NCI-H774 (cell line): ENCODE measurements at places on chromosomes 1 and 21.

- DNase-seq: no peak
Measured at GRCh38 chr1:94801919-94802546, 18.1 kb upstream of the SLC44A3 start.

GRCh38 chr1:111417755-111418154 is 9.8 kb downstream of the OVGP1 start:
- no peak for DNase-seq

DNA sequence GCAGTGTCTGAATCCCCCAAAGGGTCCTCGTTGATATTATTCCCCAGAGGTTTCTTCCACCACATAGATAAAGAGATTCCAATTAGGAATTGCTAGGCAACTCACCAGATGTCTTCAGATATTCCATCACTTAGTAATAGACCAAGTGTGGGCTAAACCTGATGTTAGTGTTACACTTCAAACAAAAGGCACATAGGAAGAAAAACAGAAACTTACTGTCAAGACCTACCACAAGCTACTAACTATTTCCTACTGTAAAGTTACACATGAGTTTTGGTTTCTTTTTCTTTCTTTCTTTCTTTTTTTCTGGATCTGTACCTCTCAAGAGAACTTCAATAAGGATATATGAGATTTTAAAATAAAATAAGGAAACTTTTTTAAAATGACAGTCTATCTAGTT is 879.1 kb upstream of the NEGR1 start:
- no peak for DNase-seq

- no peak for DNase-seq
Measured at GRCh38 chr1:21670956-21671902, 2.1 kb upstream of the RAP1GAP start.

- DNase-seq: no peak
Measured at GRCh38 chr1:40857737-40858136, 4.4 kb downstream of the CITED4 start.

DNA sequence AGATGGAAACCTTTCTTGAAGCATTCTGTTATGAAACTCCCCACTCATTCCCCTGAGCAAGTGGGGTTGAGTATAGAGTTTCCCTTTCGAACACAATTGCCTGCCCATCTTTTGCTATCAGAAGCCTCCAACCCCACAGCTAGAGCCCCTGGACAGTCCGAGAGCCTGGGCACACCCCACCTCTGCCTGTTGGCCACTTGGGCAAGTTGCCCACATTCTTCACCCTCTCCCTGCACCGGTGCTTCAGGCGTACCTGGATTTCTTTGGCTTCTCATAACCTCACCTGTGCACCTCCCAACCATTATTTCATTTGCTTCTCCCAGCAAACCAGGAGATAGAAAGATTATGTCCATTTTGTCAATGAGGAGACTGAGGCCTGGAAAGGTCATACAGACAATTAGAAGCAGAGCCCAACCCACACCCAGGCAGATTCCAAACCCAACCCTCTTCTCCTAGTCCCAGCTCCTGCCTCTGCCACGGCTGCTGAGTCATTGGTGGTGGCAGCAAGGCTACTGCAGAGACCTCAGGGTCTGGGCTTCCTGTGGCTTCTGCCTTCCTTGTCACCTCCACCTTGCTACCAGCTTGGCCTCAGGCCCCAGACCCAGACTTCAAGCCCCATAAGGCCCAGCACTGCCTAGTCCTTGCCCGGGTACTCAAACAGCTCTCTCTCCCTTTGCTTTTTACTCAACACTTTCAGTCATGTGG is 118.7 kb upstream of the ZBTB40 start:
- DNase-seq: no peak

- DNase-seq: no peak
Measured at GRCh38 chr1:46277658-46278373, 25.6 kb downstream of the LRRC41 start.

GRCh38 chr1:41325801-41326200 is 35.4 kb upstream of the FOXO6 start:
- DNase-seq: no peak
